Parietal lobe (tissue), 2 donors: ENCODE measurements at places on chromosomes 1 and 21. TPM values are rescaled to one million over a fixed set of nuclear protein-coding genes. Genes with fewer than 3 reads are reported as not detected.

Gene GNAT2
- total RNA-seq, result not detected

Gene ST6GALNAC3
- total RNA-seq, result 16.3 TPM

Gene BTG3
- total RNA-seq, result 24.1 TPM

Gene KPNA6
- total RNA-seq, result 30.0 TPM

Gene ANKRD65
- 1.6 TPM for total RNA-seq

Gene SMPDL3B
- not detected for total RNA-seq

Gene RGS16
- 0.94 TPM for total RNA-seq

Gene LINGO4
- total RNA-seq, result not detected

Gene TOR3A
- 22.5 TPM for total RNA-seq

Gene RNF223
- total RNA-seq, result not detected

Gene DNALI1
- 11.3 TPM for total RNA-seq

Gene RNF186
- not detected for total RNA-seq

Gene SHE
- 1.3 TPM for total RNA-seq

Gene ARHGEF2
- total RNA-seq, result 185 TPM

Gene CRYBG2
- 0.63 TPM for total RNA-seq

Gene GBP5
- total RNA-seq, result not detected

Gene HCRTR1
- total RNA-seq, result 3.8 TPM

Gene B3GALNT2
- total RNA-seq, result 37.2 TPM

Gene TRAPPC10
- 29.7 TPM for total RNA-seq
